NCI-H1417 (cell line): ENCODE measurements at places on chromosomes 3 and 15.

DNA sequence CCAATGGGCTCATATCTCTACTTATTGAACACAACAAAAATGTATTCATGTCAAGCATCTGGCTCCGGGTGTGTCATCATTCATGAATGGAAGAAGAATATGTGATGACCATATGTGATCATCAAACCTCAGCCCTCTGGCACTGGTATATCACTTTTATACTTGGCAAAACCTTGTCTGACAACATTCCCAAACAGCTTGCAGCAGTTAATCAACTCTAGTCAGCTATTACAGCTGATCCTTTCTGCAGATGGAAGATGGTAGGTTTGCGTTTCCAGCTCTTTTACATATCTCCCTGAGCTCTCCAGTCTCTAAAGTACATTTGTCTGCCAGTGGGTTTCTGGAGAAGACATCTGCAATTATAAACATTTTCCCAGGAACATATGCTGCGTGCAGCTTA, 6.6 kb downstream of the PLSCR5 start:
- no peak for DNase-seq

- DNase-seq, result no peak
These were observed 4.6 kb downstream of the SNRK start for GRCh38 chr3:43290956-43291355.

DNA sequence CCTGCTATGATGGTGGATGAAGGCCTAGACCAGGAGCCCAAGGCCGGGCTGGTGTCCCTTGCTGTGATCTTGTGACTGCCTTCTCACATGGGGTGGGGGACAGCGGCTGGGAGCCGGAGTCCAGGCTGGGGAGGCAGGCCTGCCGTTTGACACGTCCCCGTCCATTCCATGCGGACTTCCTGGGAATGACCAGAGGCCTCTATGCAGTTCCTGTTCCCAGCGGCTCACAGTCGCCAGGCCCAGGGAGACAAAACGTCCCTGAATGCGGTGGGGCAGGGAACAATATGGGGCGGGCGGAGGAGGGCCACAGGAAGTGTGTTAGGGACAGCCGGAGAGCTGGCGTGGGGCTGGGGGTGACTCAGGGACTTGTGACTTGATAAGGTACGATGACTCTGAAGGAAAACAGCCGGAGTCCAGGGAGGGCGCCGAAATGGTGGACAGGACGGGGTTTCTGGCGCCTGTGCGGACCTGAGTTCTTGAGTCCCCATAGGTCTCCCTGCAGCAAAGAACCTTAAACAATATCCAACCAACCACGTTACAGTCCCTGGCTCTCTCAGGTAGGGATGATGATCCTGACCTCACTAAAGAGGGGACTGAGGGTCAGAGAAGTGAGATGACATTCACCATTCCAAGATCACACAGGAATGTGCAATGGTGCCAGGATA, 40.5 kb upstream of the SMAD6 start:
- DNase-seq, result no peak

- no peak for DNase-seq
These were observed 81.9 kb downstream of the PPARG start for GRCh38 chr3:12370758-12371157.

GRCh38 chr3:149203758-149204157, 17.9 kb downstream of the CP start:
- DNase-seq, result no peak

- DNase-seq, result no peak
These were observed 306.6 kb upstream of the TGFBR2 start for GRCh38 chr3:30299674-30300385.
